Activated CD4-positive, alpha-beta memory T cell treated with anti-CD3 and anti-CD28 coated beads, Interleukin-2, amount 10 ng/mL, durations not matched to agents 7 days and 5 days (primary cell): ENCODE measurements at places on chromosomes 2 and 18.
A peak's percentile ranks its signal among the peaks of the same experiment; 100 is the strongest.

- H3K27me3 ChIP-seq = peaks cover 9% of the 10 kb centered on the region
- DNase-seq = no peak
- no peak overlapping the region for H3K4me3 ChIP-seq
These were observed 298.2 kb upstream of the HNRNPA3 start for GRCh38 chr2:176914371-176914770.

DNA sequence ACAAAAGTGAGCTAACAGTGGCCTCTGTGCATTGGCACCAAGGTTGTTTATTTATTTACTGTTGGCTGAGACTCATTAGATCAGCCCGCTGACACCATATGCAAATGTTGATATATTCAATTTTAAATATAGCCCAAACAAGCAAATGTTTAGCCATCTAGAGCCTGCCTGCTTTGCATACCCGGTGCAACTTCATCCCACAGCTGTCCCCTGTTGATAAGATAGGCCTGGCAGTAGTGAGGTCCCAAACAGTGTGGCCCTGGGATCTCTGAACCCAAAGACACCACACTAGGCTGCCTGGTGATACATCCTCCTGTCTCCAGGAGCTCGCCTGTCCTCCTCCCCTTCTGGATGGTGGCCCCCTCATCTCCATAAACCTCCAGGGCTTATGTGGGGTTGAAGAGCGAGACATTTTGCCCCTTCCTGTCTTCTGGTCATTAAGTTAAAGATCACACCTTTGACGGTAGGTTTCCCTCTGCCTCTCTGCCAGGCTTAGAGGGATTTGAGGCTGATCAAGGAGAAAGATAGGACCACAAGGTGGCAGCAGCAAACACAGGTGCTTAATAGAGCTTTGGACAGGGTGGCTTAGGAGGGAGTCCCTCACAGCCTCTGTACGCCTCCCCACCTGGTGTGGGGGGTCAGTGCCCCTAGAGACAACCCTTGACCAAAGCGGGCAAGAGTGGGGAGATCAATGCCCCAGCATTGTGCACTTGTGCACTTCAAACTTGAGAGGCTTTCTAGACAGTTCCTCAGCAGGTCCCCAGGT, 23.7 kb upstream of the MYO5B start:
- no peak overlapping the region for H3K27ac ChIP-seq
- H3K36me3 ChIP-seq = no peaks in the 10 kb centered on the region
- H3K4me3 ChIP-seq = no peak overlapping the region
- peaks cover 39% of the 10 kb centered on the region for H3K27me3 ChIP-seq
- peak; percentile 46 for DNase-seq

DNA sequence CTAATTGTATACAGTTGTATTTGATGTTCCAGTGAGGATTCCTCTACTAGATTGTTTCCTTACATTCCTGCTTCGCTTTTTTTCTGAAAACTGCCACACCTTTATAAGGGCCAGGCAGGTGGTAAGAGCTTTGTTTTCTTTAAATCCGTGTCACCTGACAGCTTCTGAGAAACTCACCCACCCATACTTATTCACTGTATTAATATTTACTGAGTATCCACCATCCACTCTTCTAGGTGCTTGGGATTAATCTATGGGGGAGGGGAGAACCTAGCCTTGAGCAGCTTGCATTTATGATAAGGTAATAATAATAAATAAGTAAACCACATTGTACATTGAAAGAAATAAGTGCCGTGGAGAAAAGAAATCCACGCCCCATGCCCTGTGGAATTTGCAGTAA, 174.7 kb upstream of the AGAP1 start:
- no peaks in the 10 kb centered on the region for H3K4me1 ChIP-seq
- DNase-seq = no peak
- H3K27me3 ChIP-seq = no peaks in the 10 kb centered on the region
- no peak overlapping the region for H3K27ac ChIP-seq
- H3K36me3 ChIP-seq = no peaks in the 10 kb centered on the region

DNA sequence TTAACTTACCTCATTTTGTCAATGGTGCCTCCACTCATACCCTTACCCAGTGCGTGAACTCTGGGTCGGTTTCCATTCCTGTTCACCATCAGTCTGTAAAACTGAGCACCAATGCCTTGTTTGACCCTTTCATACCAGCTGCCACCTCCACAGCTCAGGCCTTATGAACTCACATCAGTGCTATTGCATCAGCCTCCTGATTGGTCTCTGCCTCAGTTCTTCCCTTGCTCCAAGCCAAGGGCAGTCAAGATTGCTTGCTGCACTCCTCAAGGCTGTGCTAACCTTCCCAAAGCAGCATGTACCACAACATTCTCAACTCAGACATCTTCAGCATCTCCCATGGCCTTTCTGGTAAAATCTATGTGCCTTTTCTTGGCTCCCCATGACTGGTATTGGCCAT, 9.3 kb downstream of the CD28 start:
- H3K27ac ChIP-seq = peak overlapping the region; percentile 68
- peaks cover 99% of the 10 kb centered on the region for H3K4me1 ChIP-seq
- peak overlapping the region; percentile 47 for H3K4me3 ChIP-seq
- peaks cover 86% of the 10 kb centered on the region for H3K36me3 ChIP-seq
- H3K27me3 ChIP-seq = no peaks in the 10 kb centered on the region

DNA sequence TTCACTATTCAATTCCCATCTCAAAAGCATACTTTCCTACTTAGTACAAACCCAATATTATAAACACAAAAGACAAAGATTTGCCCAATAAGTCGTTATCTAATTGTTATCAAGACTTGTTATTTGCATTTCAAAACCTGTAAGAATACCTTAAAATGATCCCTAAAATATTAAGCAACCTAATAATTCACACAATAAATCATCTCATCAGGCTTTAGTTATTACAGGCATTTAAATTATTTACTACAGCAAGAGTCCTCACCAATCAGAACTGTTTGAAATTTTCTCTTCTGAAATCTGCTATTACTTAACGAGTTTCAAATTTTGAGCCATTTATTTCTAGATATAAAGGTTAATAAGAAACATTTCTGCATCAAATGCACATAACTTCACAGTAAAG, 1.6 kb downstream of the CCDC88A start:
- H3K4me3 ChIP-seq = peak overlapping the region; percentile 83
- no peaks in the 10 kb centered on the region for H3K36me3 ChIP-seq
- peaks cover 22% of the 10 kb centered on the region for H3K27me3 ChIP-seq
- DNase-seq = no peak
- H3K27ac ChIP-seq = no peak overlapping the region
- H3K4me1 ChIP-seq = peaks cover 28% of the 10 kb centered on the region

GRCh38 chr2:9781252-9781651, 62.0 kb upstream of the TAF1B start:
- peak overlapping the region; percentile 96 for H3K27ac ChIP-seq
- peak overlapping the region; percentile 70 for H3K4me3 ChIP-seq
- peaks cover 17% of the 10 kb centered on the region for H3K36me3 ChIP-seq
- H3K4me1 ChIP-seq = peaks cover 69% of the 10 kb centered on the region

DNA sequence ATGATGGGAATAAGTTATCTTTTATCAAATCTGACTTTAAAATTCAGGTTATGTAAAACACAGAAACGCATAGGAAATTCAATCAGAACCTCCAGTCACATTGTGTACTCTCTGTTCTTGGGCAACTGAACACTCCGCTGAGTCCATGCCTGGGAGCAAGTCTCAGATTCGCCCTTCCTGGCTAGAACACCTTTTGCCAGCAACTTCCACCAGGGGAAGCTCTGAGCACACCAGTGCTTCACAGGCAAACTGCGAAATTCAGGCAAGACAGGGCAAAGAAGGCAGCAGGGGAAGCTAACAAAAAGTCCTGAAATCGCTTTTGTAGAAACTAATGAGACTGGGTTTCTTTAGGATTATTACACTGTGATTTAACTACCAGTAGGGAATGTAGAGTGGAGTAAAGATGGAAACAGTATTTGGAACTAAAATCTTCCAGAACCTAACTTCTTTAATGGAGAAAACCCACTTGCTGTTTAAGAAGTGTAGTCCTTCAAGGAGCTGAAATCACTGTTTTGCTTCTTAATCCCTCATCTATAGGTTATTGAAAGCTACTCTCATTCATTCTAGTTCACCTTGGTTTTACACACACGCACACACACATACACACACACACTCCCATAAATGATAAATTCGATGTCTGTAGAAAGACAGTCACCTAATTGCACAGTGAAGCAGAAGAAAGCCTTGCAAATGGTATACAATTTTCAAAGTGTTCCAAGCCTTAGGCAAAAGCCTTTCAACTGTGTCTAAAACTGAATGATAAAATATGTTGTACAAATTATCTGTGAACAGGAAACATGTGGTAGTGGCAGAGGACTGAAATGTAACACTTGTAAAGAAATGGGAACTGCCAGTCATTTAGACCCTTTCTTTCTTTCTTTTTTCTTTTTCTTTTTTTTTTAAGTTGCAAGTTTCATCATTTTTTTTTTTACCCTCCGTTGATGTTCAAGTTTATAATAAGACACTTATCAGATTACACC, 214.5 kb downstream of the TMEM182 start:
- DNase-seq = no peak
- no peaks in the 10 kb centered on the region for H3K36me3 ChIP-seq
- H3K27ac ChIP-seq = no peak overlapping the region
- no peak overlapping the region for H3K4me3 ChIP-seq

DNA sequence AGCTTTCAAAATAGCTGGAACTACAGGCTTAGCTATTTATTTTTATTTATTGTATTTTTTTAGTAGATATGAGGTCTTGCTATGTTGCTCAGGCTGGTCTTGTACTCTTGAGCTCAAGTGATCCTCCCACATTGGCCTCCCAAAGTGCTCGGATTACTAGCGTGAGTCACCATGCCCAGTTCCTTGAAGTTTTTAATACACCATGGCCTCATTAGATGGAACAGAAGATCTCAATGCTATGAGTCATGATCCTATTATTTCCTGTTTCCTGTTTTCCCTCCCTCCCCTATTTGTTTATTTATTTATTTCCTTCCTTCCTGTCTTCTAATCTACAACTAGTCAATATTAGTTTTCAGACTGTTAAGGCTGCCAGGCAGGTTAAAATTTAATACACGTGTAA, 309.0 kb downstream of the CMPK2 start:
- no peak overlapping the region for H3K27ac ChIP-seq
- H3K36me3 ChIP-seq = no peaks in the 10 kb centered on the region
- no peaks in the 10 kb centered on the region for H3K27me3 ChIP-seq
- no peak overlapping the region for H3K4me3 ChIP-seq

- no peak overlapping the region for H3K4me3 ChIP-seq
- peaks cover 29% of the 10 kb centered on the region for H3K36me3 ChIP-seq
- no peak overlapping the region for H3K27ac ChIP-seq
- DNase-seq = no peak
- H3K4me1 ChIP-seq = peaks cover 63% of the 10 kb centered on the region
- no peaks in the 10 kb centered on the region for H3K27me3 ChIP-seq
These were observed 5.7 kb downstream of the AGPS start for GRCh38 chr2:177398290-177398683.

DNA sequence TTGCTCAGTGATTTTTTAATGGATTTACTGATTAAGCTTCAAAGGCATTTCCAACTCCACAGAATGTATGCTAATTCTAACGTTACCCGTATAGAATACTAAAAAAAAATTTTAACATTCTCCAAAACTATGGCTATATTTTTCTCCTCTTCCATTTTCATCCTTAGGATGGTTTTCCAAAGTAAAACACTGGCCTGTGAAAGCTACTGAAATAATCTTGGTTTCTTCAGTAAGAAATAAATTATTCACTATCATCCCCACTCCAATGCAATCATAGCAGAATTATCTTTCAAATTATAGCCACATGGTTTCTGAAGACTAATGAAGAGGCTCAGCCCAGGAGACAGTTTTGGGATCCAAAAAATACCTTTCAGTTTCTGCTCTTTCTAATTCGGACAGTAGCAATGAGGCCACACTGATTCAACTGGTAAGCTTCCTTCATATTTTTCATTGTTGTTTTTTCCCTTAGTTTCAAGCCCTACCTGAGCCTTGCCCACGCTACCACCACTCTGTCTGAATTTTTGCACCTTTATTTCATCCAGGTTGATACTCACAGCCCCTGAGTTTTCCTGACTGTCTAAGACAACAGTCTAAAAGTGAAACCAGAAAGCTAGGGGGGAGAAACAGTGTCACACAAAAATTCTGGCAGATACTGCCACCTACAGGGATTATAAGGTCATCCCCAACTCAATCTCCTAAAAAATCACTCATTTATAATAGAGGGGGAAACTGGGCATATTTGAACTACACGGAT, 887.9 kb downstream of the NRXN1 start:
- H3K4me1 ChIP-seq = peaks cover 2% of the 10 kb centered on the region
- H3K27ac ChIP-seq = no peak overlapping the region
- peak overlapping the region; percentile 62 for H3K4me3 ChIP-seq
- H3K27me3 ChIP-seq = no peaks in the 10 kb centered on the region

- no peak overlapping the region for H3K27ac ChIP-seq
- H3K4me3 ChIP-seq = no peak overlapping the region
- no peaks in the 10 kb centered on the region for H3K36me3 ChIP-seq
- H3K4me1 ChIP-seq = no peaks in the 10 kb centered on the region
These were observed 356.2 kb upstream of the SMIM21 start for GRCh38 chr18:75783566-75784281.

GRCh38 chr2:29061616-29062015, 12.7 kb downstream of the PCARE start:
- H3K27me3 ChIP-seq = no peaks in the 10 kb centered on the region
- H3K4me1 ChIP-seq = peaks cover 2% of the 10 kb centered on the region
- no peak for DNase-seq
- H3K36me3 ChIP-seq = no peaks in the 10 kb centered on the region
- no peak overlapping the region for H3K4me3 ChIP-seq

- no peak for DNase-seq
- no peaks in the 10 kb centered on the region for H3K27me3 ChIP-seq
- H3K36me3 ChIP-seq = no peaks in the 10 kb centered on the region
- no peak overlapping the region for H3K4me3 ChIP-seq
- no peak overlapping the region for H3K27ac ChIP-seq
These were observed 14.1 kb upstream of the INO80C start for GRCh38 chr18:35511833-35512232.

DNA sequence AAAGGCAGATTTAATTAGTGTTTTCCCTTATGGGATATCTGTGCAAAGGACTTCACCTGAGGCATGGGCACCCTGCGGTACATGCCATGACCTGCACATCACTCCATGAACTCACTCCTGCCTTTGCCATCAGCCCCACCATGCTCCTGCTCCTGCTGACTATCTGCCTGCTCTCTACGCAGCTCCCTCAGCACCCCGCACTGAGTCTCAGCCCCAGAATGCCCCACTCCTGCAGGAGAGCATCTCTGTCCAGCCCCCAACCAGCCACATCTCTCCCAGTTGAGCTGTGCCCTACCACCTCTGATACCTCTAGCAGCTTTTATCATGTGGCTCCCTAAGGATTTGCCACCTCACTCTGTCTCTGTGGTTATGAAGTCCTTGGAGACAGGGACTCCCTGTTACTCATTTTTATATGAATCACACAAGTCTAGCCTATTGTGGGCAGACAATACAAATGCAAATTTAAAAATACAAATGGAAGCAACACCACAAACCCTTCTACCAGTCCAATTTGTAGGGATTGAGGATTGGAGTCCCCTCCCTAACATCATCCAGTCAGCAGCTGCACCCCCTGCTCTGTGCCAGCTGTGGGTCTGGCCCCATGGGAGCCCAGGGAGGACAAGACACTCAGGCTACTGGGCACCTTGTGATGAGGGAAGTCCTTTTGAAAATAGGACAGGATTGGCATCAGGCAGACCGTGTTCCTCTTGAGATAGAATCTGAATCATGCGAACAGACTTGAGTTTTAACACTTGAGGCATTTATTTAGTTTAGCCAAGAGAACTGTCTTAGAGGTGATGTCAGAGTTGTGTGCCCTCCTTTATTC, 689.6 kb upstream of the HS6ST1 start:
- no peak overlapping the region for H3K4me3 ChIP-seq
- no peaks in the 10 kb centered on the region for H3K4me1 ChIP-seq
- no peak overlapping the region for H3K27ac ChIP-seq
- no peak for DNase-seq
- no peaks in the 10 kb centered on the region for H3K27me3 ChIP-seq
